ENCODE measurements at places on chromosomes 3 and 15. TPM values are rescaled to one million over a fixed set of nuclear protein-coding genes. Genes with fewer than 3 reads are reported as not detected.
A peak's percentile ranks its signal among the peaks of the same experiment; 100 is the strongest.

DNA sequence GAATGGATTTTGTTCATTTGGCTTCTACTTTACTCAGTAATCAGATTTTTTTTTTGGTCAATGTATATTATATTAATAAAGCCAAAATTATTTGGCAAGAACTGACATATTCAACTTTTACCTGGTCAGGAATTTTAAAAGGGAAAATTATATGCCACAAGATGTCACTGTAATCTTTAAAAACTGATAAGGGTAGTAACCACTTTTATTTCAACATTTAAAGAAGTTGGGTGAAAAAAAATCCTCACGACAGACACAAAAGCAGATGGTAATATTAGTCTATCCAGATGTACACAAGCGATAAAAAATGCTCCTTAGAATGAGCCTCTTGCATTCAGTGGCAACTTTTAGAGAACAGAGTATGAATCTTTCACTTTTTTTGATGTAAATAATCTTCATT lies 101.9 kb downstream of the SERPINI1 start:
- H3K27me3 ChIP-seq: no peaks in the 10 kb centered on the region
- DNase-seq: no peak
- no peaks in the 10 kb centered on the region for H3K36me3 ChIP-seq
- H3K27ac ChIP-seq: no peak overlapping the region
- H3K4me1 ChIP-seq: no peaks in the 10 kb centered on the region
- H3K4me3 ChIP-seq: no peak overlapping the region

DNA sequence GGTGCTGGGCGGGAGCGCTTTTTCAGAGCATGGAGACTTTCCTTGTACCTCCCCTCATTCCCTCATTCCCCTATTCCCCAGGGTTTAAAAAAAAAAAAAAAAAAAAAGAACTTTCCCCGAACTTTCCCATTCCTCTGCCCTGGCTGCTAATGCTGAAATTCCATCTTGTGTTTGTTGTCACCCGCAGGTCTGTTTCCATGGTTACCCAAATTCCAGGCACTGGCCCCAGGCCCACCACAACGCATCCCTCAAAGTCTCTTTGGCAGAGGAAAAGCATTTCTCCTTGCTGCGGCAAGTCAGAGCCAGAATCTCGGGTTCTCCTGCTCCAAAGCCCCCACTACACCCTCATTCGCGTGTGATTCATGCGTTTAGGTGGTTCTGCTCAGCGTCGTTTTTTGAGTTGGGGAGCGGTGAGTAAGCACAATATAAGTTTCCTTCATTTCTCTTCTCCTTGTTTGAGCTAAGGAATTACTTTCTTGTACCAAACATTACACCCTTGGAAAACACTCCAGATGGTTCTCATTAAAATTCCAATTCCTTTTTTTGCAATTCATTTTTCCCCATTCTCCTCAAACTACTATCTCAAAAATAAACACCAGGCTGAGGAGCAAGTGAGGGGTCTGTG lies 21.6 kb downstream of the ANAPC13 start:
- peak overlapping the region; percentile 67 for H3K27ac ChIP-seq
- DNase-seq: no peak

The SCG3 gene
- polyA plus RNA-seq: 0.01 TPM

The UQCC5 gene
- 39.9 TPM for polyA plus RNA-seq

DNA sequence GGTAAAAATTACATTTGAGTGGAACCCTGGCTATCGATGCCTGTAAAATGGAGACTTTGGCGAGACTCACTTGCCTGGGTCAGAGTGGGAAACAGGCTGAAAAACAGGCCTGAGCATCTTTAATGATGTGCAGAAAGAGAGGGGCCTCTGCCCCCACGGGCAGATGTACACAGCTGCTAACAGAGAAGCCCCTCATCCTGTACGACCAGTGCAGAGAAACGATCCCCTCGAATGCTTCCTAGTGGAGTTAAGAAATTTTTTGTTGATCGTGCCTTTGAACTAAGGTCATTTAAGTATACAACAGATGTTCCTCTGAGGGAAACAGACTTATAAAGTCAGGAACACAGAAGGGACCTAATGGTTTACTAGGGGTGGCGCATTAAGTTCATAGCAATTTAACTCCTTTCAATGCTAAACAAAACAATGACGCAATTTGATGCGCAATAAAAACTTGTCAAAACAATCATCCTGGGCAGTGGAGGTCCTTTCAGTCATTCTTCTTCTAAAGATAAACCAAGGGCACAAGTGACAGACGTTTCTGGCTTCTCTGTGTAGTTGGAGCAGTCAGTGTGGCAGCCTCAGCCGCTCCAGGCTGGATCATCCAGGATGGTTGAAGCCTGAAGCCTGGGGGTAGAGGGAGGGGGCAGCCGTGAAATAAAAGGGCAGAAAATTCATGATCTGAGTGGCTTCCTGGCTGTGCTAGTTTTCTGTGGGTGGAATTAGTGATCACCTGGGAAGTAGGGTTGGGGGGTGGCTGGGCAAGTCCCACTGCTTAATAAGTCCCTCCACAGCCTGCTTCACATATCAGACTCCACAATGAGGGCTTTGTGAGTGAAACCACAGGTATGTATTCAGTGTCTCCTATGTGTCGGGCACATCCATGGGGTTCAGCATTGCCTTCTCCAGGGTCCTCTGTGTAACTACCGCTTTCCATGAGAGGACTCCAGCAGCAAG lies 50.8 kb upstream of the MRPS22 start:
- H3K4me1 ChIP-seq: peaks cover 23% of the 10 kb centered on the region
- H3K36me3 ChIP-seq: no peaks in the 10 kb centered on the region
- H3K4me3 ChIP-seq: no peak overlapping the region
- no peak overlapping the region for H3K27ac ChIP-seq

GRCh38 chr3:50602595-50603191 lies 8.9 kb downstream of the CISH start:
- H3K27ac ChIP-seq: peak overlapping the region; percentile 98
- no peak for DNase-seq
- H3K4me1 ChIP-seq: peaks cover 87% of the 10 kb centered on the region
- H3K4me3 ChIP-seq: no peak overlapping the region
- H3K27me3 ChIP-seq: no peaks in the 10 kb centered on the region

The SNURF gene
- polyA plus RNA-seq: 2.7 TPM

GRCh38 chr15:23538648-23539047 lies 26.8 kb upstream of the MKRN3 start:
- no peaks in the 10 kb centered on the region for H3K36me3 ChIP-seq
- no peaks in the 10 kb centered on the region for H3K4me1 ChIP-seq
- DNase-seq: no peak
- H3K27ac ChIP-seq: no peak overlapping the region
- no peak overlapping the region for H3K4me3 ChIP-seq

- DNase-seq: no peak
- H3K27ac ChIP-seq: no peak overlapping the region
- no peak overlapping the region for H3K4me3 ChIP-seq
- H3K36me3 ChIP-seq: no peaks in the 10 kb centered on the region
These were observed 10.7 kb upstream of the CNTN6 start for GRCh38 chr3:1082108-1082507.

The FOXB1 gene
- polyA plus RNA-seq: not detected

DNA sequence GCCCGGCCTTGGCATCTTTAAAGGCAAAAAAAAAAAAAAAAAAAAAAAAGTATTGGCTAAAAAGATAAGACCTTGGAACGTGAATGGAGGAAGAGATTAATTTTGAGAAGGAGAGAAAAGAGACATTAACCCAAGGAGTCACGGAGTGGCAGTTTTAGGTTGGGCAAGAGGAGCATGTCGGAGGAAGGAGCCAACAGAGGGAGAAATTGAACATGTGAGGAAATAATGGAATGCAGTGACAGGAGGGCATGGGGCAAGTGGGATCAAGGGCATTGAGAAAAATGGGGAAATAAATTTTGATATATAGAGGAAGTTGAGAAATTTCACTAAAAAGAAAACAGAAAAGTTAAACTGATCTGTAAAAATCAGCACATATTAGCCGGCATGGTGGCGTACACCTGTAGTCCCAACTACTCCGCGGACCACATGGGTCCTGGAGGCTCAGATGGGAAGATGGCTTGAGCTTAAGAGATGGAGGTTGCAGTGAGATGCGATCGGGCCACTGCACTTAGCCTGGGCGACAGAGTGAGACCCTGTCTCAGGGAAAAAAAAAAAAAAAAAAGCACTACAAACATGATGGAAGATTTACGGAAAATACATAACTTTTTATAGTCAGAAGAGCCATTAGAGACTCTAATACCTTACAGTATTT lies 1.2 kb downstream of the HAUS2 start:
- no peaks in the 10 kb centered on the region for H3K36me3 ChIP-seq
- H3K4me1 ChIP-seq: peaks cover 2% of the 10 kb centered on the region
- no peak overlapping the region for H3K4me3 ChIP-seq
- H3K27me3 ChIP-seq: no peaks in the 10 kb centered on the region

The GABRB3 gene
- polyA plus RNA-seq: 0.63 TPM

DNA sequence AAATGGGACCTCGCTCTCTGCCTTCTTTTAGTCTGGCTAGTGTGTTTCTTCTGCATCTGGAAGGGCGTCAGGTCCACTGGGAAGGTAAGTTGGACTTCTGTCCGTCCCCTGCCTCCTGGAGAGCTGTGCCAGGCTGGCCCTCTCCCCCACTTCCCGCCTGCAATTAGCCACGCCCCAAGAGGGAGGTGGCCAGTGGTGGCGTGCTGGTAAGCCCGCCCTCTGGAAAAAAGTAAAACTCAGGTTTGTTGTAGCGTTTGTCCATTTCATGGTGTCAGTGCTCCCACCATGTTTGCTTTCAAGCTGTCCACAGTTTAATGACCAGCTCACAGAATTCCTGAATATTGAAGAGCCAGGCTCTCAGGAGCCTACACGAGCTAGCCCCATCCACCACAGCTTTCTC lies 55.6 kb downstream of the SLC6A6 start:
- DNase-seq: peak; percentile 61
- H3K4me1 ChIP-seq: no peaks in the 10 kb centered on the region
- H3K4me3 ChIP-seq: no peak overlapping the region
- H3K27ac ChIP-seq: no peak overlapping the region
- H3K36me3 ChIP-seq: no peaks in the 10 kb centered on the region
- no peaks in the 10 kb centered on the region for H3K27me3 ChIP-seq

DNA sequence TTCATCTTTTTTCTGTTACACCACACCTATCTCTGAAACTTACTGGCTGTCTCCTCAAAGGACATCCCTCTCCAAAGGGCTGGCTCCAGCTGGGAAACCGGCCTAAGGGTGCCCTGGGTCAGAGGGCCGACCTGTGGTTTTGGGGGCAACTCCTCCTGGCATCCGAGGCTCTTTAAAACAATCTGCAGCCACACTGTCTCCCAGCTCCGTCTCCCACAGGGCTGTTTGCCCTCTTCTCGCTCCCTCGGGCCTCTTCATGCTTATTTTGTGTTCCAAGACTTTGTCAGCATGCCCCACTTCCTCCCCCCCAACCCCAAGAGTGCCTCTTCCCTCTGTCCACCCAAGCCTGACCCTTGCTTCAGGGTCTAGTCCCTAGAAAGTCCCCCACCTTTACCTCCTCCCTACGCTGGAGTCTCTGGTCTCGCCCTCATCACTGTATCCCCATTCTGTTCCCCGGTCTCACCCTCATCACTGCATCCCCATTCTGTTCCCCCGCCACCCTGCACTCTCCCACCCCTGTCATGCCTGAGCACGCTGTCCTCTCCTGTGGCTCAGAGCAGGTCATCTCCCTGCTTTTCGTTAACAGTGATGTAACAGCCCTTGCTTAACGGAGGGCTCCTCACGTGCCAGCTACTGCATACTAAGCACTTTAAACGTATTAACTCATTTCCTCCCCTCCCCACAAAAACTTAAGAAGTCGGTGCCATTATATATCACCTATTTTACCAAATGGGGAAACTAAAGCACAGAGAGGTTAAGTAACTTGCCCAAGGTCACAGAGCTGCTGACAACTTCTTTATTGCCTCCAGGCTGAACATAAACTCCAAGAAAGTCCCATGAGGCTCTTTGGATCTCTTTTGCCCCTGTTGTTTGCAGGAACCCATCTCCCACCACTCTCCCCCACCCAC lies 1.1 kb upstream of the CSK start:
- peaks cover 41% of the 10 kb centered on the region for H3K4me1 ChIP-seq
- H3K36me3 ChIP-seq: no peaks in the 10 kb centered on the region
- peak overlapping the region; percentile 82 for H3K27ac ChIP-seq
- no peaks in the 10 kb centered on the region for H3K27me3 ChIP-seq
- peak overlapping the region; percentile 20 for H3K4me3 ChIP-seq
- DNase-seq: no peak

- no peak for DNase-seq
- H3K36me3 ChIP-seq: no peaks in the 10 kb centered on the region
- H3K27me3 ChIP-seq: no peaks in the 10 kb centered on the region
- H3K27ac ChIP-seq: no peak overlapping the region
These were observed 2.8 kb upstream of the HERC1 start for GRCh38 chr15:63836579-63836978.

DNA sequence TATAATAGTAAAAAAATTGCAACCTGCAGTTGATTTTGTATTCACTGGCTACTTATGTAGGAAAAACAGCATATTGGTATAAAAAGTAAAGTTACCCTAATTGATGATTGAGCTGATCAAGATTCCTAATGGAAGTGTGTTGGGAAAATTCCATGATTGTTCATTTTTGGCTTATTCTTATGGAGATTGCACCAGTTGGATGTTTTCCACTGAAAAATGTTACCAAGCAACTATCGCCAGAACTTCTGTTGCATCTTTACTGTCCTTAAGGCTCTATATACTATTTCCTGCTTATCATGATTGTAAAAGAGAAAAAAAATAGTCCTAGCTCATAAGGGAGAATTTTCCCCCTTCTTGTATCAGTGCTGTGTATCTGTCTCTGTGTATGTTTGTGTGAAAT lies 48.6 kb downstream of the SLC25A26 start:
- H3K27me3 ChIP-seq: no peaks in the 10 kb centered on the region
- H3K27ac ChIP-seq: no peak overlapping the region
- H3K36me3 ChIP-seq: no peaks in the 10 kb centered on the region
- DNase-seq: no peak

- DNase-seq: no peak
- H3K36me3 ChIP-seq: no peaks in the 10 kb centered on the region
- H3K27ac ChIP-seq: no peak overlapping the region
- no peaks in the 10 kb centered on the region for H3K27me3 ChIP-seq
These were observed 17.1 kb downstream of the RPL32 start for GRCh38 chr3:12824299-12824698.

DNA sequence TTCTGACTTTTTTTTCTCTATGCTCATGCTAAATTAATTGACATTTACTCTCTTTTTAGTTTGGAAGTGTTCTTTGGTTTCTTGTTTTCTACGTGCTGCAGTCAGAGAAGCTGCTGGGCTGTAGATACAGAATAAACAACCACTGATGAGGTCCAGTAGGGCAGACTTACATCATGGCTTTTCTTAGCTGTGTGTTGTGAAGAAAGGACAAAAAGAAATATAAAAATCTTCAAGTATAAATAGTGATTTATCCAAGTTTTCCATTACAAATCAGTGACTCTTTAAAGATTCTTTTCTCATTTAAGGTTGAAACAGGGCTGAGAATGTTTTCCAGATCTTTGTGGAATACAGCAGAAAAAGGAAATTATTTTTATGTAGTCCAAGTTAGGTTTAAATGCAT lies 122.2 kb downstream of the CMSS1 start:
- H3K27ac ChIP-seq: no peak overlapping the region
- no peak for DNase-seq
- no peaks in the 10 kb centered on the region for H3K36me3 ChIP-seq
- H3K27me3 ChIP-seq: no peaks in the 10 kb centered on the region
- no peaks in the 10 kb centered on the region for H3K4me1 ChIP-seq
- H3K4me3 ChIP-seq: no peak overlapping the region

All from liver (tissue), 10 donors.